ENCODE measurements at places on chromosomes 1 and 21.

DNA sequence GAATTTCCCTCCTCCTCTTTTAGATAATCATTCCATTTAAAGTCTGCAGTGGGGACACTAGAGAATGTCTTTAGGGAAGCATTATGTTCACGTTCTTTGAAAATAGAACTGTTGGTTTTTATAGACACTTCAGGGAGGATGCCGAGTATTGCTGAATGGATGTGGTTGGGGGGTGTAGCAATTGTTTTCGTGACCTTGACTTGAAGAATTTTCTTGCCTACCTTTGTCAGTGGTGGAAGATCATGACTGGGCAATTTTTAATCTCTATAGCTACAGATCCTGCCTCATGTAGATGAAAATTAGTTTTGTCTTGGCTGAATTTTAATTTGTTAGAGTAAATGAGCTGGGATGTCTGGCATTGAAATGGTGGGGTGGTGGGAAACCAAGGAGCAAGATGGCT, 3.8 kb downstream of the SMG7 start:
- no peak for DNase-seq

GRCh38 chr1:38783640-38784229, 75.8 kb downstream of the RRAGC start:
- DNase-seq, result no peak

GRCh38 chr1:197103300-197103699, 36.2 kb upstream of the F13B start:
- DNase-seq, result no peak

GRCh38 chr1:154418062-154418921, 13.1 kb downstream of the IL6R start:
- DNase-seq, result no peak

GRCh38 chr1:70979881-70980280, 67.7 kb downstream of the PTGER3 start:
- no peak for DNase-seq

GRCh38 chr1:234531151-234531635, 52.2 kb upstream of the TARBP1 start:
- DNase-seq, result no peak

DNA sequence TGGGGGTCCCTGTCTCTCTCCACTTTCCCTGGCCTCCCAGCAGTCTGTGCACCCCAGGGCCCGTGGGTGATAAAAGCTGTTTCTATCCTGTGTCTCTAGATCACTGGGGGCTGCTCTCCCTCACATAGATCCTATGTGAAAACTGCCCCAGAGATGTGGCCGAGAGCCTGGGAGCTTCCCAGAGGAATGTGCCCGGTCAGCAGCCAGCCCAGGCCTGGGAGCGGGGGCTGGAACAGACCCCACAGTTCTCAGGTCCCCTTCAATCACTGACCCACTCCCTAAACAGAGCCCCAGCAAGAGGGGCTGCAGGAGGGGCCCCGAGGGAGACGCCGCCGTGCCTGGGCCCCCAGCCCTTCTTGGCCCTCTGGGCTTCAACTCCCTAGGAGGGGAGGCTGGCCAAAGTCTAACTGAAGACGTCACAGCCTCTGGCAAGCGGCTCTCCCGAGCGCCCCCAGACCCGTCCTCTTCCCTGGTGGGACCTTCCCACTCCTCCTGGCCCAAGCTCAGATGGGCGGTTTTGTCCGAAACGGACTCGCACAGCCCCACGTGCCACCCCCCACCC, 403 bp downstream of the MXRA8 start:
- DNase-seq, result no peak

DNA sequence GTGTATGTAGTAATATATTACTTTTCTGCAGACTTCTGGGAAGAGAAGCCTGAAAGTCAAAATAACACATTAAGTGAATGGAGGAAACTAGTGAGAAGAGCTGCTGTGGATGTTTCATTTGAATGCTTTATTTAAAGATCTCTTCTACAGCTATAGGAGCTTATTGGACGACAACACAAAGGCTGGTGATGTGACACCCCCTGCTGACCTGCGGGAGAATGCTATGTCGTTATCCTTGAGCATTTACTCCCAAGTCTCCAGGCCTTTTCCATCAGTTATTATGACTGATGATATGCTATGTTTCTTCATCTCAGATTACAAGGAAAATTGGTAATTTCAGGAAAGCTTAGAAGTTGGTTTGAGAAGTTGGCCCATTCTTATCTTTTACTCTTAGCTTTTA, 22.3 kb upstream of the PLA2G4A start:
- DNase-seq, result no peak

- no peak for DNase-seq
Observed at GRCh38 chr1:9894115-9894514, 16.0 kb downstream of the CTNNBIP1 start.

GRCh38 chr1:118859999-118860398, 128.1 kb downstream of the TBX15 start:
- DNase-seq, result no peak

- no peak for DNase-seq
Observed at GRCh38 chr1:238652346-238652968, 733.9 kb upstream of the CHRM3 start.

DNA sequence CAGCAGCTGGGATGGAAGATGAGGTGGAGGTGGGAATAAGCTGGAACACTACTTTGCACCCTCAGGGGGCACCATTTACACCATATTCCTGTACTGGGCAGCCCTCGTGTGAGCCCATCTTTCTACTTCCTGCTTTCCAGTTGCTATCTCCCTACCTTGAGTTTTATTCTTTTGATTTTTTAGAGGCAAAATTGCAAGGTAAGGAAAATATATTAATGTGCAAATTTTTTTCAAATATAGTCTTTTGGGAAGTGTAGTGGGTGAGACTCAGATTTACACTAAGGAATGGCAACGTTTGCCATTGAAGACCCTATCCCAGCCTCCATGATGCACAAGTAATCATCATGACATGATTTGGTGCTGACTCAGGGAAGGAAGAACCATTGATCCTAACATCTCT, 31.1 kb upstream of the DUSP23 start:
- DNase-seq, result no peak

GRCh38 chr1:36080801-36081200, 3.1 kb upstream of the TEKT2 start:
- DNase-seq, result no peak

GRCh38 chr1:8389958-8390535, 72.1 kb downstream of the SLC45A1 start:
- DNase-seq, result no peak

- no peak for DNase-seq
Observed at GRCh38 chr1:63668298-63668697, 75.1 kb downstream of the PGM1 start.

Measured in H54 (cell line).